ENCODE measurements at places on chromosomes 1 and 21.
A peak's percentile ranks its signal among the peaks of the same experiment; 100 is the strongest.

DNA sequence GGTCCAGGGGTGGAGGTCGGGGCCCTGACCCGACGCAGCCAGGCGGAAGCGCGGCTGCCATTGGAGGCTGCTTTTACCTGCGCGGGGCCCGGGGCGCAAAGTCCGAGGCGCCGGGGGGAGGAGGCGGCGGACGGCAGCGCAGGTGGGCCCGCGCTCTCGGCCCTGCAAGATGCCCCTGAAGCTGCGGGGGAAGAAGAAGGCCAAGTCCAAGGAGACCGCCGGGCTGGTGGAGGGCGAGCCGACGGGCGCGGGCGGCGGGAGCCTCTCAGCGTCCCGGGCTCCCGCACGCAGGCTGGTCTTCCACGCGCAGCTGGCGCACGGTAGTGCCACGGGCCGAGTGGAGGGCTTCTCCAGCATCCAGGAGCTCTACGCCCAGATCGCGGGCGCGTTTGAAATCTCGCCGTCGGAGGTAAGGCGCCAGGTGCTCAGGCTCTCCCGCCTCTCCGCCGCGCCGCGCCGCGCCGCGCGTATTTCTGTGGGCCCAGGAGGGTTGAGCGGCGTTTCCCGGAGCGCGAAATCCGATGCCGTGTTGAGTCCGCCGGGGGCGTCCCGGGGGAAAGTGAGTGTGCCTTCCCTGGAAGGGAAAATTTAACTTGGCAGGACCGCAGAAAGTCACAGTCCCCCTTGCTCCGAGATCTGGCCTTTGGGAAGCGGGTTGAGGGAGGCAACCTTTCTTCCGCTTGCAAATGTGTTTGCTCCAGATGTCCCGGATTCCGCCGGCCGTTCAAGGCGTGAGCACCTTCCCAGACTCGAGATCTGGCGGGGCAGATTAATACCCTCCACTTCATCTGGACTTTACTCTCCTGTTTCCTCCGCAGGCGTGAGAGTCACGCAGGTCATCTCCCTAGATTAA is at the start of gene GIPC2:
Gene GIPC2, plus strand, starts transcription at position 41 of the 853 bp plus-strand sequence. Its CDS starts 129 bp downstream, at position 170.
- DNase-seq = no peak

- no peak for DNase-seq
Measured at GRCh38 chr1:117967477-117967876, 37.9 kb downstream of the WDR3 start.

GRCh38 chr1:76374086-76374485 is 299.5 kb downstream of the ST6GALNAC3 start:
- no peak for DNase-seq

- no peak for DNase-seq
Measured at GRCh38 chr1:107879927-107880326, 85.1 kb downstream of the VAV3 start.

GRCh38 chr1:156475568-156476500 is 24.7 kb downstream of the MEF2D start:
- no peak for DNase-seq

DNA sequence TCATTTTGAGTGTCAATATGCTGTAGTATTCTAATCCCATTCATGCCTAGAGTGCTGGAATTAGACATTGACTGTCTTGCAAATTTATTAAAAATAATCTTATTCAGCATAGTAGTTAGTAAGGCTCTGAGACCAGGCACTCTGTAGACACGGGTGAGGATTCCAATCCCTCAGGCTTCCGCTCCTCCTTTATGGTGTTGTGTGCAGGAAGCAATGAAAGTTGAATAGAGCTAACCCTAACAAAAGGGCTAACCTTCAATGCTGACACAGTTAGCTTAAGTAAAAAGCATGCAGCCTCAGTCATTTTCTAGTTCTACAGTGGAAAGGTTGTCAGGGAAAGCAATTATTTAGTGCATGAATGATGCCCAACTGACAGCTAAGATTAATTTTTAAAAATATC is 199.6 kb upstream of the SGIP1 start:
- no peak for DNase-seq

DNA sequence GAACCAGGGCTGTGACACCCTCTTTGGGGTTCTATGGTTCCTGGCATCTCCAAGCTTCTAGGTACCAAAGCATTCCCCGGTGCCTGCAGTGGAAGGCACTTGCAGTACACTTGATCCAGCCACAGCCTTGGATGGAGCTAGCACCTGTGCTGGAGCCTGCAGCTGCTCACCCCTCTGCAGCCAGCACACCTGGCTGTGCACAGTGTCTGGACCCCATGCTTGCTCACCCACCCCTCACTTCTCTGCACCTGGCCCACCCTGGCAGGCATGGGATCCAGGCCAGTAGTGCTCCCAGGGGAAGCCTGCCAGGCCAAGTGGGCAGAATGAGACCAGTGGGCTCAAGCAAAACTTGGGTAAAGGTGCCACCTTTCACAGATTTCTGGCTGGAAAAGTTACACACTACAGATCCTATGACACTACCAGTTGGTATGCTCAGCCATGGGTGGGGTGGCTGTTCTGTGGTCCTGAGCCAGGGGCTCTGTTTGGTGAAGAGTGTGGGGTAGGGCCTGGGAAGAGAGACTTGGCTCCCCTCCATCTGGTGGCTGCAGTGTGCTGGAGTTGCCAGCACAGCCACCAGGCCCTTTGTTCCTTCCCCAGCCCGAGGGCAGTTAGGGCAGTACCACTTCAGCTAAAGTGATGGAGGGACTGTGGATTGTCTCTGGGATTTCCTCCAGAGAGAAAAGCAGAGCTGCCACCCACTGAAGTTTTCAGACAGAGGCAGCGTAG is 157.8 kb upstream of the LRRC7 start:
- DNase-seq = no peak

DNA sequence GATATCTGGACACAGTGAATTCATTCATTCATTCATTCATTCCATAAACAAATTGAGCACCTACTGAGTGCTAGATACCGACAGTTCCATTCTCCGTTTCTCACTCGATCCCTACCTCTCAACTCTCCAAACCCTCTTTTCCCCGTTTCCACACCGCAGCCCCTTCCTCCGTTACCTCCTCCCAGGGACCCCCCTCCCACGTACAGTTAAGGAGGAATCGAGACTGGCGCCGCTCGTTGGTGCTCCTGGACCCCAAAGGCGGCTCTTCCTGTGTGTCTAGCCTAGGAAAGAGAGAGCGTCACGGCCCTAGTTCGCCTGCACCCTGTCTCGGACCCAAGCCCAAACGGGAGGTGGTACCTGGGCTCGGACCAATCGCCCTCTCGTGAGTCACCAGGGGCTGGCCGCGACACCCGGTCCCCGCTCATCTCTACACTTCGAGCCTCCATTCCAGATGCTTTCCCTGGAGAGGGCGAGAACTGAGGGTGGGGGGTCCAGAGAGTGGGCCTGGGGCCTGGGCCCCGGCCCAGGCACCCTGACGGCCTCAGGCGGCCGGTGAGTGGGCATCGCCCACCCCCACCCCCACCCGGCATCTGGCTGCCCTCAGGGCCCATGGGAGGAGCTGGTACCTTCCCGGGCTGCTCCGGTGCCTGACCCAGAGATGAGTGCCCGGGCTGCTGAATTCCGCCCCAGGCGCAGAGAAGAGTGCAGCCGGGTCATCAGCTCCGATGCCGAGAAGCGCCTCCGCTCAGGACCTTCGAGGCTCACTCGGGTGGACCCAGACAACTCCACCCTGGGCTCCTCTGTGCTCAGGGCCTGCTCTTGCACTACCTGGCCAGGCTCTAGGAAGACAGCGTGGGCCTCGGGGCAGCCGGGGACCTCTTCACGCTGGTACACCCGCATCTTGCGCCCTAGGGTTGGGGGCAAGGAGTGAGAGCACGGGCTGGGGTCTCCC is 4.9 kb downstream of the ARHGEF19 start:
- DNase-seq = no peak

DNA sequence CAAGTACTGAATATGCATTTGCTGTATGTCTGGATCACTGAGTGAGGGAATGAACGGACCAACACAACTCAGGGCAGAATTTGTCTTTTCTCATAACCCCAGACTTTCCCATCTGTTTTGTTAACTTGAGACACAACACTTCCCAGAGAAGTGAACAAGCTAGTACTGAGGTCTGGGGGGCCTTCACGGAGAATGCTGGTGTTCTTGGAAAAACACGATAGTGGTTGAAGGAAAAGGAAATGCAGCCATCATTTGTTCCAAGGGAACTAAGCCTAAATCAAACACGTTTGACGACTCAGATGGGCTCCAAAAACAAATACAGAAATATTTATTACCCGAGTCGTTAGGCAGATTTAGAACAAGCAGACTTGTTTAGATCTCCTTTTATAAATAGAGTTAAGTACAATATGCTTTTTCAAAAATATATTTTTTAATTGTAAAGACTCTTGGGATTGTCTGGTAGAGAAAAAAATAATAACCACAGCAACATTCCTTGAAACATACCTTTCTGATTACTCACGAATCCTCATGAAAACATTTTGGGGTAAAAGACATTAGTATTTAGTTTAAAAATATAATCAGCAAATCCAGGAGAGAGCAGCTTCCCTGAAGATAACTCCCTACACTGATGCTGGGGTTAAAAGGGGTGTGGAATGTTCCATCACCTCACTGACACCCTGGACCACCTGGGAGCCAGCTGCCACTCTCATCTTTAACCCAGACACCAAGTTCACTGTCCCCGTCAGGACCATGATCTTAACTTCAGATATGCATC is 427.7 kb upstream of the RUNX1 start:
- no peak for DNase-seq

- no peak for DNase-seq
Measured at GRCh38 chr21:32753818-32754585, 17.6 kb downstream of the PAXBP1 start.

- DNase-seq = peak; percentile 66
Measured at GRCh38 chr1:240687820-240688219, 75.9 kb upstream of the GREM2 start.

DNA sequence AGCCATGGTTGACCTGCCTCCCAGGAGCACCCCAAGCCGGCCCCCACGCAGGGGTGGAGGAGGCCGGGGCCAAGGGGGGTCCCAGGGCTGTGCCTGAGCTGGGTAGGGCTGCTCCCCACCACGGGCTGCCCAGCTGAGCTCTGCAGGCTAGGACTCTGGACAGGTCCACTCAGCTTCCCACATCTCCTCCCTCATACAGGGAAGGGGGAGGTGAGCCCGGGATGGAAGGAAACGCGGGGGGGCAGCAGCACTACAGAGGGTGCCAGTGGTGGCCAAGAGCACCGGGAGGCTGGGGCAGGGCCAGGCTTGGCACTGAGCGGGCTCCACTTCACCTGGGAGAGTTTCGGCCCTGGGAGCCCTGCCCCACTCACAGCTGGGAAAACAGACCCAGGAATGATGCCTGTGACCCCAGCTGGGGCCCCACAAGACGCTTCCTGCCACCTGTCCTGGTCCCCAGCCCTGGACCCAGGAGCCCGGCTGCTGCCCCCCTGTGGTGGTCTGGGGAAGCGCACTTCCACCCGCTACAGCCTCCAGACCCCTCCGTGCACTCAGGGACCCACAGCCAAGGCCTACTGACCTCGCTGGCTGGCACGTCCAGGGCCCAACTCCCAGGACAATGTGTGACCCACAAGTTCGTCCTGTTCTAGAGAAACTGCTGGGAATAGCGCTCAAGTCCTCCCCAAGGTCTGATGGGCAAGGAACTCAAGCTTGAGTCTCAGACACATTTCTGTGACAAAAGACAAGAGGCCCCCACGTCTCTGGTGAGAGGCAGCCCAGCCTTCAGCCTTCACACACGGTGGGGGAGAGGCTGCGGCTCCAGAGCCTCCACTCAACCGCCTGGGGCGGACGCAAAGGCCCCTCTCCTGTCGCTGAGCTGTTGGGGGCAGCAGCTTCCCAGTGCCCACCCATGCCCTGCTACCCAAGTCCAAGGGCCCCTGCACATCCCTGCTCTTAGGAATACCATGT is 3.0 kb downstream of the AURKAIP1 start:
- peak; percentile 90 for DNase-seq

- DNase-seq = no peak
Measured at GRCh38 chr1:159248311-159248710, 43.6 kb downstream of the ACKR1 start.

GRCh38 chr1:78745111-78745510 is 95.5 kb downstream of the IFI44 start:
- DNase-seq = no peak

DNA sequence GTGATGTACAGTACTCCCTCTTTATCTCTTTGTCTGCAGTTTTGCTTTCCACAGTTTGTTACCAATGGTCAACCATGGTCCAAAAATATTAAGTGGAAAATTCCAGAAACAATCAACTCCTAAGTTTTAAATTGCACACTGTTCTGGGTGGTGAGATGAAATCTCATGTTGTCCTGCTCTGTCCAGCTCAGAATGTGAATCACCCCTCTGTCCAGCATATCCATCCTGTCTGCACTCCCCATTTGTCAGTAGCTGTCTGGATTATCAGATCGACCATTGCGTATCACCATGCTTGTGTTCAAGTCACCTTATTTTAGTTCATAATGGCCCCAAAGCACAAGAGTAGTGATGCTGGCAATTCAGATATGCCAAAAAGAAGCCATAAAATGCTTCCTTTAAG is 118.2 kb upstream of the PDE4B start:
- peak; percentile 23 for DNase-seq

DNA sequence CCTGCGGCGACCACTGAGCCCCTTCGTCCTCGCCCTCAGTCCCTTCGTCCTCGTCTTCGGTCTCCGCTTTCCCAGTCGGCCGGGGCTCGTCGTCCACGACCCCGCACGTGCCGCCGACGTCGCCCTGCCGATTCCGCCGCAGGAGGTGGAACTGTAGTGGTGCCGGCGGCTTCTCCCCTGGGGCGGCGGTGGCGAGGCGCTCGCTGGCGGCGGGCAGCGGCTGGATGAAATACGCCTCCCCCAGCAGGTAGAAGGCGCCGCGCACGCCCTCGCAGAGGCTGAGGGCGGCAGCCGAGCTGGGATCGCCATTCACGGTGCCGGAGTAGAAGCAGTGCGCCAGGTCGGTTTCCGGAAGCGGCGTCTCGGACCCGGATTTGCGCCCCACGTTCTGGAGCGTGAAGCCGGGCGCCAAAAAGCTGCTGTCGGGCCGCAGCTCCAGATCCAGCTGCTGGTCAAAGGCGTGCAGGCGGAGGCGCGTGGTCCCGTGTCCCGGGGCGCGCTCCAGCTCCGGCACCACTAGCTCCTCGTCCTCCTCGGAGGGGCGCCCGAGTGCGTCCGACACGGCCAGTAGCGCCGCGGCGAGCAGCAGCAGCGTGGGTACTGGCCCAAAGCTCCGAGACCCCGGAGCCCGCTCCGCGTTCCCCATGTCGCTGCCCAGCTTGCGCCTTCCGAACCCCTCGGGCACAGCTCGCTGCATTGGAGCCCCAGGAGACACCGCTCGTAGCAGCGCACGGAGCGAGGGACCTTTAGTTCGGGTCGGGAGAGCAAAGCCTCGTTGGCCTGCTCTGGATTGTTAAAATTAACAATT is 747 bp downstream of the ADAMTS1 start:
- DNase-seq = no peak

DNA sequence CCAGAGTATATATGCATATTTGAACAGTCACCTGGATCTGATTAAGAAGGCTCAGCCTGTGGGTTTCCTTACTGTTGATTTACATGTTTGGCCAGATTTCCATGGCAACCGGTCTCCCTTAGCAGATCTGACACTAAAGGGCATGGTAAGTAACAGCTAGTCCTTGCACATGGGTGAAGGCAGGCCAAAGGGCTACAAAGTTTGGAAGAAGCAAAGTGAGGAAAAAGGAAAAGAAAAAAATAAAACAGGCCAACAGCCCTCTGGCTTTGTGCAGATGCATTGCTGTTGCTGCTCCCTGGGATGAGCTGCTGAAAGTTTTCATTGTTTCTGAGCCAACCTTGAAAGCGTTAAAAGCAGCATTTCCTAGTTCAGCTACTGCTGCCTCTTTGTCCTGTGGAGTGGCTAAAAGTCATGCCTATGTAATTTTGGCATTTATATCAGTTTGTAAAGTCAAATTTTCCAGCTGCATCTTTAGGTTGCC is 176.5 kb upstream of the HOOK1 start:
- no peak for DNase-seq

GRCh38 chr1:173580658-173581057 is 22.2 kb downstream of the SLC9C2 start:
- no peak for DNase-seq

GRCh38 chr1:171254859-171255258 is 6.6 kb downstream of the FMO1 start:
- no peak for DNase-seq
